ENCODE measurements at places on chromosomes 13 and 19.

GRCh38 chr19:932648-933552, 7.1 kb downstream of the ARID3A start:
- no peak for DNase-seq

DNA sequence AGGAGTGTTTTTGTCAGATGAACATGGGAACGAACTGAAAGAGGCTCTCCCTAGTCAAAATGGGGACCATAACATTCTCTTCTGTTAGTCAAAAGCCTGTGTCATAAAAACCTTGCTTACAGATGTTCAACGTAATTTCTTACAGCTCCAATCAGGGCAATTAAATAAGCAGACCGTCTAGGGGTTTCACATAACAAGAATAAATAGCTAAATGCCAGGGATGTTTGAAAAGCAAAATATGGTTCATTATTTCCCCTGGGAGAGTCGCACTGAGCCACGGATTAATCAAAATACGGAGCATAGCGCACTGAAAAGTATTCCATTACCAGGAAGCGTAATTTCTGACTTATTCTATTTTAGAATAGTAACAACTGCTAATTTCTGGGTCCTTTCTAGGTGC, 63.7 kb upstream of the MRI1 start:
- DNase-seq, result no peak

- no peak for DNase-seq
These were observed 9.8 kb upstream of the ARRDC2 start for GRCh38 chr19:17997969-17998826.

GRCh38 chr19:21519488-21519887, 14.1 kb downstream of the ZNF429 start:
- no peak for DNase-seq

GRCh38 chr19:2461751-2462634, 5.2 kb upstream of the LMNB2 start:
- peak; percentile 66 for DNase-seq

All from activated T-helper 2 cell treated with anti-CD3 and anti-CD28 coated beads, Interferon-gamma antibody, Interleukin-2, Interleukin-4, amounts not matched to agents 10 μg/mL and 5 μg/mL and 100 μg/mL, durations not matched to agents 14 hours and 24 hours and 36 hours (primary cell).